Sciatic nerve (tissue), 2 donors: ENCODE measurements at places on chromosomes 4 and X.

DNA sequence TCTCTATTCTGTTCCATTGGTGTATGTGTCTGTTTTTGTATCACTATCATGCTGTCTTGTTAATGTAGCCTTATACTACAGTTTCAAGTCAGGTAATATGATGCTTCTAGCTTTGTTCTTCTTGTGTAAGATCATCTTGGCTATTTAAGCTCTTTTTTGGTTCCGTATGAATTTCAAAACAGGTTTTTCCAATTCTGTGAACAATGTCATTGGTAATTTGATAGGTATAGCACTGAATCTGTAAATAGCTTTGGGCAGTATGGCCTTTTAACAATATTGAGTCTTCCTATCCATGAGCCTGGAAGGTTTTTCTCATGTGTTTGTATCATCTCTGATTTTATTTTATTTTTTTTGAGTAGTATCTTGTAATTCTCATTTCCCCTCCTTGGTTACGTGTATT, 94.3 kb downstream of the ANAPC10 start:
- no peak for DNase-seq

GRCh38 chr4:81808011-81808672, 336.4 kb upstream of the RASGEF1B start:
- no peak for DNase-seq

DNA sequence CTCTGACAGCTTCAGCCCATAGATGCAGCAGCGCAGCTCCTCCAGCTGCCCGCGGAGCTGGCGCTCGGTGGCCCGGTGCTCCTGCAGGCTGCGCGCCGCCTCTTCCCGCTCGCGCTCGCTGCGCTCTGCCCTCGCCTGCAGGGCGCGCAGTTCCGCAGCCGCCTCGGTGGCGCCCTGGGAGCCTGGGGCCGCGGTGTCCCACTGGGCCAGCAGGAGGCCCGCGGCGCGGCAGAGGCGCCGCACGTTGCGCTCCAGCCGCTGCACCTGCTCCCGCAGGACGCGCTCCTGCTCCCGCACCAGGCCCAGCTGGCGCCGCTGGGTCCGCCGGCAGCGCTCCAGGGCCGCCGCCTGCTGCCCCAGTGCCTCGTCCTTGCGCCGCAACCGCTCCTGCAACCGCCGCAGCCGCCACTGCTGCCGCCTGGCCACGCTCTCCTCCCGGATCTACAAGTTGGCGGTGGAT, 10.1 kb downstream of the C4orf50 start:
- DNase-seq: no peak

DNA sequence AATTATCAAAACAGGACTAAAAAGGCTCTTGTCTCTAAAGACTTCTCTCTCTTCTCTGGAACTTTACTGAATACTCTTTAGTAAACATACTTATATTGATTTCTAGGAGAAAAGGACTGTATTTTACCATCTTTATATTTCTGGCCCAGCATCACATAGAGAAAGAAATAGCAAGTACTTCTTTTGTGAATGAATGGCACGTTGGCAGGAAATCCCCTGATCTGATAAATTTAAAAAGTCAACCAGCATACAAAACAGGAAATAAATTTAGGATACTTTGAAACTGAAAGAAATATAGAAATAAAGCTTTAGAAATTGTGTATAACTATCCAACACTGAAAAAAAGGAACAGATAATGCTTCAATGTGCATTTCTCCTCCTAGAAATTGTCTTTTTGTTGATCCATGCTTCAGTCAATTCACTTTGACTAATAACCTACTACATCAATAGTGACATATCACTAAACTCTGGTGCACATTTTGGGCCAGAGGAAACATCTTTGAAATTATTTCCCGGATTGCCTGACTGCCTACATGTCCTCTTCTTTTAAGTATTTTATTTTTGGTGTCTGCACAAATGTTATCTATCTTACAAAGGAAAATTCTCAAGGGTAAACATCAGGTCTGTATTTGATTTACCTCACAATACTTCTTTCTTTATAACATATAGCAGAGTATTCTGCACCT, 183.5 kb upstream of the FSTL5 start:
- no peak for DNase-seq
